ENCODE measurements at places on chromosomes 5 and 9.

GRCh38 chr5:40033009-40033408, 608.2 kb upstream of the DAB2 start:
- no peak for DNase-seq

DNA sequence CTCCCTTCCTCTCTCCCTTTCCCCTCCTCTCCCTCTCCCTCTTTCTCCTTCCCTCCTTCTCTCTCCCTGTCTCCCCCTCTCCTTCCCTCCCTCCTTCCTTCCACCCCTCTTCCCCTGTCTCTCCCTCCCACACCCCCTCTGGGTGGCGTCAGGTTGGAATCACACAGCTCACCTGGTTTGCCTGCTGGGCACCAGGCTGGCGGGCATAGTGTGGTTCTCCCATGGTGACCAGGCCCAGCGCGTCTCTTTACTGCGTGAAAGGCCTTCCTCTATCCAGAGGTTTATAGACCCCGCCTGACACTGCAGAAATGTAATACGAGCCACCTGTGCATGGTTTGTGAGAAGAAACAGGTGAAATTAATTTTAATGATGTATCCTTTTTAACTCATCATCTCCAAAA, 76.2 kb downstream of the MRPL36 start:
- no peak for DNase-seq

DNA sequence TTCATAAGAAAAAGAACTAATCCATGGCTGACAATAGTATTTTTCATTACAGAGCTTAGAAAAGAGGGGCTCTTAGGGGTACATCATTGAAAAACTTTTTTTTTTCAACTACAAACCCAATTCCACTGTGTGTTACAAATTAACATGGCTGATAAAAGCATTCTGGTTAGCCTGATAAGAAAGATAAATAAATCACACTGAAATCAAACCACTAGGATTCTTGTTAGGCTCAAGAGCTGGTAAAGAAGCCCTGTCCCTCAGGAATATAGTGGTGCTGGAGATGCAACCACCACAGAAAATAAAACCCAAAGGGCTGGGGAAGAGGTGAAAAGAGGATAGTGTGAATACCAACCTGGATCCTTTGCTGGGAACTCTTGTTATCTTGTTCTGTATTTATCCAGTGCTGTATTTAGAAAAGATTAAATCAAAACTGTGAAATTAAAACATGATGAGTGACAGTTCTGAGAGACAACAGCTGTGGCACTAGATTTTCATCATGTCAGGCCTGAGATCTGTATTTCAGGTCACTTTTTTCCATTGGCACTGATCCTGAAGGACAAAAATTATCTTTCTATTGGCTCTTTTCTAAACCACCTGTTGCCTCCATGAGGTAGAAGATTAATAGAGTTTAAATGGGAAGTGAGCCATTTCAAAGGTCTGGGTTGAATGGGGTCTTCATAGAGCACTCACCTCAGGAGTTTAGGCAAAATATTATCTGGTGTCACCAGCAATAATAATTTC, 118.6 kb downstream of the ARRDC3 start:
- DNase-seq: no peak

DNA sequence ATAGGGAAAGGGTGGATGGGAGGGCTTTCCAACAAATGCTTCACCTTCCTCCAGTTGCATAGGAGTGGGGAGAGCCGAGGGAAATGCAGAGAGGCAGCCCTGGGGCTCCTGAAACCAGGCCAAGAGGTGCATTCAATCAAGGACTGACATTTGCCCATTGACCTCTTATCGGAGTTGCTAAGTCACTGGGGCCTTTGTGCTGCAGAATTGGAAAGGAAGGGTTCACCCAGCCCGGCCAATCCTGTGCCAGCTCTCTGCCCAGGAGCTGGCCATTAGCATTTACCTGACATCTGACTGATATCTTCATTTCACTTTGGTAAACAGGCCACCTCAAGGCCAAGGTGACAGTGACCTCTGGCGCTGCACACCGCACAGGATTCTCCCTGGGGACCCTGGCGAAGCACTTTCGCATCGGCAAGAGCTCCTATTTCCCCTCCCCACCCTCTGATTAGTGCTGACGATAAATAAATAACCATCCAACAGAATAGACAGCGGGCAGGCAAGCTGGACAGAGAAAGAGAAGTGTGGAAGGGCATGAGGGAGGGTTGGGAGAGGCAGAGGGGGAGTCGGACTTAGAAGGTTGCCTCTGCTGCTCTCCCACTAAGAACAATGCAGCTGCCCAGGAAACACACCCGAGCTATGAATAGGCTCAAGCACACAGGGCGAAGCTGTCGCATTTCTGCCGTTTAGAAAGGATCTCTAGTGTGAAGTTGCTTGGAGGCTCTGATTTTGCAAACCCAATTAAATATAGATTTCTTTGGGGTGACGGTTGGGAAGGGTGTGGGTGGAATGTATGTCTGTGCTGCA, 57.0 kb upstream of the BOD1 start:
- DNase-seq: no peak

DNA sequence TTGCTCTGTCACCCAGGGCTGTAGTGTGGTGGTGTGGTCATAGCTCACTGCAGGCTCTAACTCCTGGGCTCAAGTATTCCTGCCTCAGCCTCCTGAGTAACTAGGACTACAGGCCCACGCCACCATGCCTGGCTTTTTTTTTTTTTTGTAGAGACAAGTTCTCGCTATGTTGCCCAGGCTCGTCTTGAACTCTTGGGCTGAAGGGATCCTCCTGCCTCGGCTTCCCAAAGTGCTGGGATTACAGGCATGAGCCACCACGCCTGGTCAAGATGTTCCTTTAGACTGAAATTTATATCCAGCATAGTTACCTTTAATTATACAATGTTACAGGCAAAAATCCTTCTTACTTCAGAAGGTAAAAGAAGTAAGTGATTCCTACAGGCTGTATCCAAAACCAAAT, 1.6 kb upstream of the DNAJC21 start:
- no peak for DNase-seq

- DNase-seq: no peak
These were observed 106.4 kb upstream of the DHFR start for GRCh38 chr5:80761176-80761575.

- no peak for DNase-seq
These were observed 136.8 kb upstream of the ADRA1B start for GRCh38 chr5:159779481-159779880.
